Neuronal stem cell (in vitro differentiated cells): ENCODE measurements at places on chromosomes 16 and 17.

- H3K27ac ChIP-seq = no peak within 1 kb of the TSS
- peaks cover 47% of the 10 kb centered on the region for H3K27me3 ChIP-seq
- no peak within 1 kb of the TSS for H3K4me3 ChIP-seq
- H3K4me1 ChIP-seq = peaks cover 9% of the 10 kb centered on the region
Observed at GRCh38 chr17:37744961-37745800, at the start of gene HNF1B. Gene HNF1B, minus strand, starts transcription at chr17:37745059. Its CDS starts 175 bp downstream, at chr17:37744884.

GRCh38 chr17:7862692-7863437 is 5.1 kb downstream of the CYB5D1 start:
- no peaks in the 10 kb centered on the region for H3K27me3 ChIP-seq
- DNase-seq = peak; percentile 71
- H3K4me3 ChIP-seq = no peak overlapping the region

- H3K36me3 ChIP-seq = peaks cover 47% of the 10 kb centered on the region
- H3K4me1 ChIP-seq = peaks cover 3% of the 10 kb centered on the region
- no peak for DNase-seq
- H3K27me3 ChIP-seq = no peaks in the 10 kb centered on the region
- H3K27ac ChIP-seq = no peak overlapping the region
- H3K4me3 ChIP-seq = no peak overlapping the region
Observed at GRCh38 chr17:37507111-37507510, 17.4 kb downstream of the DUSP14 start.

DNA sequence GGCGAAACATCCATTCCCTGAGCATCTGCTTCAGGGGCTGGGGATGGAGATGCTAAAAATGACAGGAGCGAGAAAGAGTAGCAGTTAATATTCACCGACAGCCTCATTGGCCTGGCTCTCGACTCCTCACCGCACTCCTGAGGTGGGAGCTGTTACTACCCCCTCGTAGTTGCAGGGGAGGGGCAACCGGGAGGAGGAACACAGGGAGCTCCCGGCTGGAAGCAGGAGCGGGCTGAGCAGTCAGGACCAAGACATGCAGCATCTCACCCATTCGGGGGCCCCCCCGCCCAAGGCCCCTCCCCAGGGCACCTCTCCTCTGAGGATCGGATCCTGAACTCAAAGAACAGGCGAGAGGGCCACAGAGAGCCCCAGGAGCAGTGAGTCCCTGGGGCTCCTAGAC is 4.5 kb upstream of the ACSF3 start:
- no peak for DNase-seq
- peaks cover 60% of the 10 kb centered on the region for H3K27me3 ChIP-seq
- H3K4me3 ChIP-seq = no peak overlapping the region
- H3K36me3 ChIP-seq = no peaks in the 10 kb centered on the region
- no peak overlapping the region for H3K27ac ChIP-seq
- H3K4me1 ChIP-seq = no peaks in the 10 kb centered on the region

- H3K27me3 ChIP-seq = peaks cover 59% of the 10 kb centered on the region
- no peaks in the 10 kb centered on the region for H3K36me3 ChIP-seq
- no peak within 1 kb of the TSS for H3K27ac ChIP-seq
- no peak within 1 kb of the TSS for H3K4me3 ChIP-seq
- no peak for DNase-seq
Observed at GRCh38 chr16:560204-560700, at the start of gene PRR35. Gene PRR35, plus strand, starts transcription at chr16:560394. Its CDS starts 2,901 bp downstream, at chr16:563295.

DNA sequence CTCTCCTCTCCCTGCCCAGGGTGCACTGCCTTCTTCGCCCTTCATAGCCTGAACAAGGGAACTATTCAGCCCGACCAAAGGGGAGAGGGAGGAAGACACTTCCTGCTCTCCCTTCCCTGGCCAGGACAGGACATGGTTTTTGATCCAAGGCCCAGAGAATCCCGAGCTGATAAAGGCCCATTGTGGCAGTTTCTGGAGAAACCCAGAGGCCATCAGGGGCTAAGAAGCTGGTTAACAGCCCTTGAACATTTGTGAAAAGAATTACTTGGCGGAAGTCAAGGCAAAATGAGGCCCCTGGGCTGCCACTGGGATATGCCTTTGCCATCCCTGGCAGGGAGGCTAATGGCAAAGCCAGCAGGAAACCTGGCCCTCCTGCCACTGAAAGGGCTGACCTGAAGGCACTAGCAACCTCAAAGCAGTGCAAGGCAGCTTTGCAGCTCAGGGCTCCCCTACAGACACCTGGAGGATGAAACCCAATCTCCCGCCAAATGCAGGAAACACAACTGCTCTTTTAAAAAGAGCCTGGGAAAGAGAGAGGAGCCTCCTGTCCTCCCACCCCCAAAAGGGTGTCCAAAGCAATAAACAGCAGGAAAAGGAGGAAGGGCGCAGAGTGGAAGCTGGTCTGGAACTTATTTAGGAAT is 12.6 kb downstream of the PHB1 start:
- H3K4me1 ChIP-seq = no peaks in the 10 kb centered on the region
- no peak for DNase-seq
- peak overlapping the region; percentile 12 for H3K27ac ChIP-seq
- peaks cover 44% of the 10 kb centered on the region for H3K36me3 ChIP-seq

DNA sequence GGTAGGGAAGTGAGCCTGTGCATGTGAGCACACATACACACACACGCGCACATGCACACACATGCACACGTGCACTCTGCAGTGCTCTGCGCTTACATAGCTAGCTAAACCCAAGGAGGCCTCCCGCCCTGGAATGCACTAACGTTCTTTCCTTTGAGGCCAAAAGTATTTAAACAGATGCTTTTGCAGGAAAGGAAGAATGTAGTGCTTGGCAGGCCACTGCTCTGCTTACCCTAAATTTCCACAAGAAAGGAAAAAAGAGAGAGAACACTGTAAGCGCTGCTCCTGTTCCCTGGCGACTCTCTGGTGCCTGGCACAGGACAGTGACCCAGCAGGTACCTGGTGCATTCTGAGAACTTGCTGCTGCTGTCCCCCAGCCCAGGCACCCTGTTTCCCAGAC is 31.3 kb upstream of the MRPS23 start:
- H3K4me1 ChIP-seq = peaks cover 18% of the 10 kb centered on the region
- DNase-seq = no peak
- H3K4me3 ChIP-seq = peak overlapping the region; percentile 2
- peaks cover 94% of the 10 kb centered on the region for H3K36me3 ChIP-seq

DNA sequence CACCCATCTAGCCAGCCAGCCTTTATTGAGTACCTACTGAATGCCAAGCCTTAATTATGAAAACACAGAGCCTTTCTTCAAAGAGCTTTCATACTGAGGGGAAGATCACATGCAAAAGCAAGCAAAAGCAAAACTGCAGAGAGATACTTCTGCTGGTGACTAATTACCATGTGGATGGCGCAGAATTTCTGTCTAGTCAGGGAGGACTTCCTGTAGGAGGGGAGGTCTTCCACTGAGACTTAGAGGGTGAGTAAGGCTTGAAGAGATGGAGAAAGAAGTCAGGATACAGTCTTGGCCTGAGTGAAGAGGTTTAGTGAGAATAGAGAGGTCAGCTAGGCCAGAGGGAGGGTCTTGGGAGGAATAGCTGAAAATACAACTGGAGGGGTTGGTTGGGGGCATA is 53.9 kb upstream of the CCL2 start:
- no peaks in the 10 kb centered on the region for H3K4me1 ChIP-seq
- no peak for DNase-seq
- H3K27me3 ChIP-seq = peaks cover 2% of the 10 kb centered on the region
- no peak overlapping the region for H3K27ac ChIP-seq

GRCh38 chr17:17783116-17783824 is 53.5 kb downstream of the SREBF1 start:
- H3K4me3 ChIP-seq = peak overlapping the region; percentile 60
- H3K4me1 ChIP-seq = peaks cover 56% of the 10 kb centered on the region
- DNase-seq = peak; percentile 81
- peak overlapping the region; percentile 89 for H3K27ac ChIP-seq
- H3K36me3 ChIP-seq = no peaks in the 10 kb centered on the region
- H3K27me3 ChIP-seq = no peaks in the 10 kb centered on the region

GRCh38 chr16:86968866-86969265 is 348.3 kb downstream of the C16orf95 start:
- H3K27ac ChIP-seq = no peak overlapping the region
- DNase-seq = no peak
- no peaks in the 10 kb centered on the region for H3K36me3 ChIP-seq
- H3K27me3 ChIP-seq = no peaks in the 10 kb centered on the region
- no peaks in the 10 kb centered on the region for H3K4me1 ChIP-seq
- no peak overlapping the region for H3K4me3 ChIP-seq

DNA sequence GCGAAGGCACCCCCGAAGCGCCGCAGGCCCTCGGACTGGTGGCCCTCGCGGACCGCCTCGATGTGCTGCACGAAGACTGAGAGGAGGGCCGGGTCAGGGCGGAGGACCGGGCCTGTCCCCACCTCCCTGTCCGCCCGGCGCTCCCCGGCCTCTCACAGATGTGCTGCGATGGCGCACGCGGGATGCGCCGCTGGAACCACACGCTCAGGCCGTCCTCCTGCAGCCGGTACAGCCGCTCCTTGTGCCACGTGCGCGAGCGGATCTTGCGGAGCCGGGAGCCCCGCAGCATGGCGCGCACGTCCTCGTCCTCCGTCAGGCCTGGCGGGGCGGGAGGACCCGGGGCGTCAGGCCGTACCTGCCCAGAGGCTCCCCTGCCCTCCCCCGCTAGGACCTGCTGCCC is 11.3 kb downstream of the PLCD3 start:
- no peak overlapping the region for H3K4me3 ChIP-seq
- H3K4me1 ChIP-seq = peaks cover 11% of the 10 kb centered on the region
- DNase-seq = no peak
- no peak overlapping the region for H3K27ac ChIP-seq
- no peaks in the 10 kb centered on the region for H3K27me3 ChIP-seq

- H3K4me1 ChIP-seq = peaks cover 7% of the 10 kb centered on the region
- H3K36me3 ChIP-seq = no peaks in the 10 kb centered on the region
- H3K4me3 ChIP-seq = no peak overlapping the region
- H3K27me3 ChIP-seq = peaks cover 18% of the 10 kb centered on the region
- no peak overlapping the region for H3K27ac ChIP-seq
Observed at GRCh38 chr16:11253009-11253994, 2.7 kb downstream of the SOCS1 start.

GRCh38 chr17:8806926-8807550 is 7.9 kb upstream of the MFSD6L start:
- no peak overlapping the region for H3K27ac ChIP-seq
- H3K4me1 ChIP-seq = peaks cover 6% of the 10 kb centered on the region
- no peak for DNase-seq
- no peaks in the 10 kb centered on the region for H3K27me3 ChIP-seq
- H3K36me3 ChIP-seq = no peaks in the 10 kb centered on the region

- H3K27me3 ChIP-seq = no peaks in the 10 kb centered on the region
- H3K27ac ChIP-seq = no peak overlapping the region
- H3K4me3 ChIP-seq = no peak overlapping the region
- no peak for DNase-seq
- H3K4me1 ChIP-seq = peaks cover 12% of the 10 kb centered on the region
Observed at GRCh38 chr16:58085584-58086251, 43.5 kb downstream of the CFAP20 start.

- H3K4me1 ChIP-seq = peaks cover 13% of the 10 kb centered on the region
- DNase-seq = no peak
- H3K27me3 ChIP-seq = no peaks in the 10 kb centered on the region
Observed at GRCh38 chr16:79912592-79913310, 312.2 kb upstream of the MAF start.

DNA sequence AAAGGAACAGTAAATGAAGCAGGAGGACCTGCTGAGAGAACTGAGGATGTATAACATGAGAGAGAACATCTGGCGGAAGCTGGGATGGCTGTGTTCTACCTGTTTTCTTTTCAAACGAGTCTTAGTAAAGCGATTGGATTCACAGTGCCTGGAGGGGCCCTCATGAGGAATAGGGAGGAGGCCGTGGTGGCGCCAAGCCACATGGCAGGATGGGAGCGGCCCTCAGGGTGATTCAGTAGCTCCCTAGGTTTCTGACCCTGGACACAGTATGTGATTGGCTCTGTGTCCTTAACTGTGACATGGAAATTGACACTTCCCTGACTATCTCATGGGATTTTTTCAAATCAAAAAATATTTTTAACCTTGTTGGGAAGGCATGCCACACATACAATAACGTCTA is 32.1 kb downstream of the USP43 start:
- no peak for DNase-seq
- H3K27ac ChIP-seq = no peak overlapping the region
- H3K27me3 ChIP-seq = peaks cover 6% of the 10 kb centered on the region
- no peaks in the 10 kb centered on the region for H3K36me3 ChIP-seq

GRCh38 chr17:45700171-45701090 is 83.7 kb upstream of the CRHR1 start:
- H3K36me3 ChIP-seq = no peaks in the 10 kb centered on the region
- H3K27me3 ChIP-seq = peaks cover 8% of the 10 kb centered on the region
- H3K4me1 ChIP-seq = peaks cover 3% of the 10 kb centered on the region
- no peak for DNase-seq
- H3K27ac ChIP-seq = no peak overlapping the region

DNA sequence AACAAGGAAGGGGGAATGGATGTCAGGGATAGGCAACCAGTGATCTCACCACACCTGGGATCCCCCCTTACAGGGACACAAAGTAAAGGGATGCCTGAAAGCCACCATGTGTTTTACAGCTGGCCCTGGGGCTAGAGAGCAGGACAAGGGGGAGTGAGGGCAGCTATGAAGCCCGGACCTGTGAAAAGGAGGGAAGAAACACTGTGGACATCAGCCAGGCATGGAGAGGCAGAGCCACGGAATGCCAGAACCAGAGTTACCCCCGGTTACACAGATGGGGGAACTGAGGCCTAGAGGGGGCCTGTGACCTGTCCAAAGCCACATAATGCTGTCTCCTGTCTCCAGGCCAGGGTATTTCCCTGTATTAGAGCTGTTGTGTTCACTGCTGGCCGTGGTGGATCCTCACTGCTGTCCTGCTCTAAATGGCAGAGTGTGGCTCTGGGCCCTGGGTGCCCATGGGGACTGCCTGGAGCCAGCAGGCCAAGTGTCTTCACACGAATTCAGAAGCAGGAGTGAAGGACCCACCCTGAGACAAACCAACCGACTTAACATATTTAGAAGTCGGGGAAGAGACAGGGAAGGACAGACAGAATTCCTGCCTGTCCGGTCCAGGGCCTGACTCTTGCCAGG is 29.7 kb upstream of the ITGA3 start:
- no peak for DNase-seq
- H3K27me3 ChIP-seq = no peaks in the 10 kb centered on the region
- H3K36me3 ChIP-seq = no peaks in the 10 kb centered on the region
- H3K4me3 ChIP-seq = no peak overlapping the region

DNA sequence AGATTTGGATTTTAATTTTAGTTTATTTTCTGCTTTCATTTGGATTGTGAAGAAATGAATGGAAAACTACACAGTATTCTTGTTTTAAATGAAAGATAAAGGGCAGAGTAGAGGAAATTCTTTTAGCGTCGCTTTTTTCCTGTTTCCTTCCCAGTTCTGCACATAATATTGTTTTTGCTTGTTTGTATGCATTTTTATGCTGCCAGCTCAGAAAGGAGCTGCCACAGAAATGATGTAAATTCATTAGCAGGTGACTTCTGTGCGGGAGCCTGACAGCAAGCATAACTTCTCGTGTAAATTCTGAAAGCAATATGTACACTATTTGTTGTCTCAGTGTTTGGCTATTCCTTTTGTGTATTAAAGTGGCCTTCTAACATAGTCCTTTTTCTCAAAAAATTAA is 234.6 kb downstream of the PHKB start:
- H3K27ac ChIP-seq = no peak overlapping the region
- H3K27me3 ChIP-seq = no peaks in the 10 kb centered on the region
- H3K4me1 ChIP-seq = peaks cover 2% of the 10 kb centered on the region
- H3K36me3 ChIP-seq = peaks cover 8% of the 10 kb centered on the region
- no peak overlapping the region for H3K4me3 ChIP-seq
